Cardiac muscle cell (in vitro differentiated cells and primary cell): ENCODE measurements at places on chromosomes 6 and 20. TPM values are rescaled to one million over a fixed set of nuclear protein-coding genes. Genes with fewer than 3 reads are reported as not detected.

The CRISP2 gene
- polyA plus RNA-seq, result not detected in 2 replicates

The SPINT4 gene
- polyA plus RNA-seq, result not detected in 2 replicates

The ZSWIM1 gene
- 13.5 and 13.7 TPM in 2 replicates for polyA plus RNA-seq

The LINC00237 gene
- polyA plus RNA-seq, result not detected in 2 replicates

The CALHM4 gene
- not detected in 2 replicates for polyA plus RNA-seq

The POM121L2 gene
- 0.60 TPM in 1 of 2 replicates, not detected in the other for polyA plus RNA-seq

The TMEM74B gene
- polyA plus RNA-seq, result 10.9 and 12.3 TPM in 2 replicates

The ATP9A gene
- 11.3 and 13.2 TPM in 2 replicates for polyA plus RNA-seq

The DDRGK1 gene
- 48.1 and 81.6 TPM in 2 replicates for polyA plus RNA-seq
